ENCODE measurements at places on chromosomes 3 and 15.

GRCh38 chr3:147351301-147351700 is 55.0 kb downstream of the ZIC4 start:
- no peak for DNase-seq

- DNase-seq: no peak
Observed at GRCh38 chr15:73344056-73344455, 24.7 kb downstream of the HCN4 start.

GRCh38 chr3:59212128-59212779 is 162.4 kb upstream of the CFAP20DC start:
- no peak for DNase-seq

- no peak for DNase-seq
Observed at GRCh38 chr3:195032106-195032759, 238.7 kb downstream of the XXYLT1 start.

GRCh38 chr3:46660543-46661523 is 32.6 kb downstream of the ALS2CL start:
- no peak for DNase-seq

- no peak for DNase-seq
Observed at GRCh38 chr3:10666621-10667020, 149.4 kb upstream of the SLC6A11 start.

DNA sequence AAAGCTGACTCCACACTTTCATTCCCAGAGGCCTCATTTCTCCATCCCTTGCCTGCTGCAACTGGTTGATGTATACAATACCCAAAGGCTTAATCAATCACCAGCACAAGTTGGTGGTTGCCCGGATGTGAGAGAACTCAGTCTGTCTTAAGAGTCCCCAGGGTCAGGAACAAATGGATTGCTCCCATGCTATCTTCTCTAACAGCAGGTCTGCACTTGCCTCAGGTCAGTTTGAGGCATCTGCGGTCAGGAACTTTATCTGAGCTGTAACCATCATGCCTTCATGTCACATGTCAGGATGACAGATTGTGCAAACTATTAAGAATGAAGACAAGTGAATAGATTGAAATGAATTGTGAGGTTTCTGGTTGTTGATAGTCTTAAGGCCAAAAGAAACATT is 56.1 kb downstream of the BFSP2 start:
- DNase-seq: no peak
